ENCODE measurements at places on chromosomes 1 and 21. TPM values are rescaled to one million over a fixed set of nuclear protein-coding genes. Genes with fewer than 3 reads are reported as not detected.

DNA sequence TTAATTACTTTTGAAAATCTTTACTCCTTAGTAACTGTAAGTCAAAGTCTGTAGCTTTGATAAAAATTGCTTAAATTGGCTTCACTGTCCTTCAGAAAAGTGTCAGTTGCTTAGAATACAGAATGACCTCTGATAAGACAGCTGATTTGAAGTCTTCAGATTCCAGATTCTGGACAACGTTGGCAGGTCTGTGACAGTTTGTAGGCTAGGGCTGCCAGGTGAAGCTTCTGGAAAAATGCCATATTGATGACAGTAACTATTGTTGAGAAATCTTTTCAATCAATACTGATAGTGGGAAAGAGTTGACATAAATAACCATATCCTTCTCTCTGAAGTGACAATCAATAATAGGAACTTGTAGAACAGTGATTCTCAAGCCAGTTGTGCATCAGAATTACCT is 41.3 kb downstream of the RPAP2 start:
- no peak for DNase-seq

GRCh38 chr1:160489513-160490261 is 33.4 kb downstream of the SLAMF6 start:
- no peak for DNase-seq

GRCh38 chr1:226108935-226109828 is 46.7 kb downstream of the H3-3A start:
- no peak for DNase-seq

The PCP4 gene
- not detected for total RNA-seq

- no peak for DNase-seq
These were observed 215.4 kb upstream of the PROX1 start for GRCh38 chr1:213772128-213773063.

- no peak for DNase-seq
These were observed 1372.9 kb upstream of the ADGRL2 start for GRCh38 chr1:80427881-80428280.

DNA sequence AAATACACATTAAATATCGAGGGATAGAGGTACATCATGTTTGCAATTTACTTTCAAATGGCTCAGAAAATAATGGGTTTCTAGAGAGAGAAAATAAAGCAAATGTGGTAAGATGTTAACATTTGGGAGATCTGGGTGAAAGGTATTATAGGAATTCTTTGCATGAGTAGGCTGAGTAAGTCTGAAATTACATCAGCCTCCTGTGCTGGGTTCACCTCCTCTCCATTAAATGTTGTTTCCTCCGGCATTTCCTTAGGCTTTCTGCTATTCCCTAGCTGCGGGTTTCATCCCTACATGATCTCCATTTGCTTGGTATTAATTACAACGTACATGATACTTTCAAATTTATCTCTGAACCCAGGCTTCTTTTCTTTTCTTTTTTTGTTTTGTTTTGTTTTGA is 31.6 kb downstream of the ZMYND12 start:
- no peak for DNase-seq

GRCh38 chr21:45574691-45575090 is 32.5 kb upstream of the SLC19A1 start:
- DNase-seq: no peak

DNA sequence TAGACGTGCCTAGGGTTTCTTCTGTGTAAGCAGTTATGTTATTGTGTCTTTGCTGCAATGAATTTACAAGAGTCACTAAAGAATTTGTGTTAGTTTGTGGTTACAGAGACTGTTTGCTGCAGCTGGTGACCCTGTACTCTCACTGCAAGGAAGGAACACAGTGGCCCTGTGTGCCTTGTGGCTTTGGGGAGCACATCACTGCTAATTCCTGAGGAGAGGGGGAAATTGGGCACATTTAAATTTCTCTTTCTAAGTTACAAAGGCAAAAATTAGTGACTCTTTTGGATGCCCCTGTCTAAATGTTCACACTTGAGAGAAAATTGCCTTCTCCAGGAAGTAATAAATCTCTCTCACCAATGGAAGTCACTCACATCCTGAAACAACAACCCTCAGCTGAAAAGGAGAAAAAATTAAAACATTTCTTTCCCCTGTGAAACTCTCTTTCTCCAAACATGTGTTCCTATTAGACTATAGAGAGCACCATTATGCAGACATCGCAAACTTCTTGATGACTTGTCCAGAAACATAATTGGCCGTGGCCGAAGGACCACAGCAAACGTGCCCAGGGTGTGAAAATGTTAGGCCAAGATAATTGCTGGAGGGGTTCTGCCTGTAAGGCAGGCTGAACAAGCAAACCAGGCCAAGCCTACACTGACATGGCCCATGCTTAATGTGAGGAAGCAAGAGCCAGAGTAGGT is 32.3 kb upstream of the SPAG17 start:
- no peak for DNase-seq

GRCh38 chr1:52599236-52599635 is 2.9 kb upstream of the GPX7 start:
- no peak for DNase-seq

The KCNJ9 gene
- not detected for total RNA-seq

GRCh38 chr1:156204686-156205085 is 8.1 kb upstream of the PMF1 start:
- DNase-seq: no peak

- DNase-seq: no peak
These were observed 602.9 kb downstream of the NPHP4 start for GRCh38 chr1:5389101-5389885.
